Activated CD8-positive, alpha-beta memory T cell treated with anti-CD3 and anti-CD28 coated beads for 4 hours (primary cell): ENCODE measurements at places on chromosomes 3 and 15.

GRCh38 chr3:141921316-141921715 is 44.9 kb downstream of the ATP1B3 start:
- no peak for DNase-seq

DNA sequence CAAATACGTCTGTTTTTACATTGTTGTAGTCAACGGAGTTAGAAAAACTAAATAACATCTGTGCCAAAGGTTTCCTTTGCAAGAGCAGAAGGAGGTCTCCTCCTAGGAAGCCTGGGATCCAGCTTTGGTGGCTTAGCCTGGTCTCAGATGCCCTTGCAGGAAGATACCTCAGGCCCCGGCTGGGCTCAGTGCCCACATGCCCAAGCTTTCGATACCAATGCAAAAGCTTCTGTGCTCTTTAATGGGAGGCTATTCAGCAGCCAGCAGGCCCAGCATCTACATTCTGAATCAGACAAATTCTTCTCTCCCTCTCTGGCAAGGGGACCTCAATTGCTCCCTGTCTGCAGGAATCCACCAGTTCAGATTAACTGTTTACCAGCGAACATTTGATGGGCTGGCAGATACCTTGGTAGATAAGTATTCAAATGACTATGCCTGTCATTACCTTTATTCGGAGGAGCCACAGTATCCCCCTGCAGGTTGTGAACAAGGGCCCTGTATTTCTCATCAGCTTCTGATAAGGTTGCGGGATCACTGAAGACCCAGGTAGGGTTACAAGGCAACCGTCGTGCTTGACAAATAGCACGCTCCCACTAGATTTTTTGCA is 180.1 kb upstream of the KBTBD8 start:
- no peak for DNase-seq

GRCh38 chr3:10495003-10495402 is 10.4 kb downstream of the ATP2B2 start:
- no peak for DNase-seq

- DNase-seq = no peak
Observed at GRCh38 chr3:17518189-17519059, 224.0 kb downstream of the TBC1D5 start.

GRCh38 chr3:32303977-32304881 is 65.7 kb downstream of the CMTM8 start:
- no peak for DNase-seq

DNA sequence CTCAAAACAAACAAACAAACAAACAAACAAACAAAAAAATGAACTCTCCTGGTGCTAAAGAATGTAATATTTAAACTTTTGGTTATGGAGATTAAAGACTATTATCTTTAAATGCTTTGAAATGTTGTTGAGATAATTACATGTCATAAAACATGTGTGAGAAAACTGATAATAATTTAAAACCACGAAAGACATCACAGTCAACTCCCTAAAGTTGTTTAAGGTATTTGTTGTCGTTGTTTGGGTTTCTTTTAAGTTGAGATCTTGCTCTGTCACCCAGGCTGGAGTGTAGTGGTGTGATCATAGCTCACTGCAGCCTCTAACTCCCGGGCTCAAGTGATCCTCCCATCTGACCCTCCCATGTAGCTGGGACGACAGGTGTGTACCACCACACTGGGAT is 12.0 kb downstream of the EFCAB12 start:
- no peak for DNase-seq

DNA sequence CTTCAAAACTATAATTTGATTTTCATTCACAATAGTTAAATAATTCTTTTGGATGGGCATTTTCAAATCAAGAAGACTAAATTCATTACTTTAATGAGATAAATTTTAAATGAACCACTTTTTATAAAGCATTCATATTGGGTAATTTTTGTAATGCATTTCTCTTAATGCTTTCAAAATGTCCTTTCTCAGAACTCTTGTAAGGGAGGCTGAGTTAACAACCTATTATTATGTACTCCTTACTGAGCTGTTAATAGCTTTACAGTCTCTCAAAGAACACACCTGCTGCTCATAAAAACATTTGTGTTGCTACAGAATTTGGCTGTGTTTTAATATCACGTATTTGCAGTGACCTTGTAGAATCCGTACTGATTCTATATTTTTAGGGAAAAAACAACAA is 334.0 kb upstream of the ARL6 start:
- DNase-seq = no peak

DNA sequence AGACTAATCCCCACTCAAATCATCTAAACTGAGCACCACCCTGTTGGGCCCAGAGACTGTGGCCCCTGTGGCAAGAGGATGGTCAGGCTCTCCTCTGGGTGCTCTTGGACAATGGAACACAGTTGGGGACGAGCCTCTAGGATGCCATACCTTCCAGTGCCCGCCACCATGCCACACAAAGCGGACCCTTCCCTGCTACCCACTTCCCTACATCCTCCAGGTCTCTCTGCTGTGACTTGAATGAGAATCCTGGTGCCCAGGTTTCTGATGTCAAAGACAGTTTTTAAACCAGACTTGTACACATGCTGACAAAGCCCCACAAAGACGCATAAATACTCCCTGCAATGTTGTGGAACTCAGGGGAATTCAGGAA is 4.7 kb downstream of the CCDC51 start:
- no peak for DNase-seq

- no peak for DNase-seq
Observed at GRCh38 chr3:112967828-112968227, 7.1 kb downstream of the CD200R1 start.

GRCh38 chr3:54957711-54958110 is 29.9 kb upstream of the LRTM1 start:
- DNase-seq = no peak

DNA sequence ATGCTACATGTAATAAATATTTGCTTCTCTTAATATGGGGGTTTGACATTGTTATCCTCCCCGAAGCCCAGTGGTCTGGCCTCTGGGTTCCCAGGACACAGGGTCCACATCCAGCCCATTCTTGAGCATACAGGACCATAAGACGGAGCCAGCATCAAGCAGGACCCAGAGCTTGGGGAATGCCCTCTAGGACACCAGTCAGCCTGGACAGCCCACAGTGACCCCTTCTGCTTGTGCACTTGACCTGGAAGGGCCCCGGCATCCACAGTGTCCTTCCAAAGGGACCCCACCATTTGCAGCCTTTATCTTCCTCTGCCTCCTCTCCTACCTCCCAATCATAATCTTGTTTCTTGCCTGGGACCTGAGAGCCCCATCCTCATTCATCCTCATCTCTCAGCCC is 46.2 kb upstream of the IREB2 start:
- DNase-seq = no peak

GRCh38 chr3:22982981-22983587 is 220.0 kb upstream of the UBE2E2 start:
- DNase-seq = no peak

DNA sequence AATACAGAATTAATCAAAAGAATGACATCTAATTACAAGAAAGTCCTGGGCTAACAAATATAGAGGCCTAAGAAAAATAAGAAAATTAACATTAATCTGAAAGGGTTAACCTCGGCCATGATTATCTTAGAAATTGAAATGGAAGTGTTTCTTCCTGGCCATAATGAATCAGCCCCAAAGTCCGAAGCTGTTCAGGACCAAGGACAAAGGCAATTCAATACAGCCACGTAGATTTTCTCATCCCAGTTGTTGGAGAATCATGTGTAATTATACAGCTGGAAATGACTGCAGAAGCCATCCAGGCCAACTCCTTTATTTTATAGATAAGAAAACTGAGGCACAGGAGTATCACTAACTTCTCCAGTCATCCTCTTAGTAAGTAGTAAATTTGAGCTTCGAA is 38.0 kb upstream of the GBE1 start:
- DNase-seq = no peak

DNA sequence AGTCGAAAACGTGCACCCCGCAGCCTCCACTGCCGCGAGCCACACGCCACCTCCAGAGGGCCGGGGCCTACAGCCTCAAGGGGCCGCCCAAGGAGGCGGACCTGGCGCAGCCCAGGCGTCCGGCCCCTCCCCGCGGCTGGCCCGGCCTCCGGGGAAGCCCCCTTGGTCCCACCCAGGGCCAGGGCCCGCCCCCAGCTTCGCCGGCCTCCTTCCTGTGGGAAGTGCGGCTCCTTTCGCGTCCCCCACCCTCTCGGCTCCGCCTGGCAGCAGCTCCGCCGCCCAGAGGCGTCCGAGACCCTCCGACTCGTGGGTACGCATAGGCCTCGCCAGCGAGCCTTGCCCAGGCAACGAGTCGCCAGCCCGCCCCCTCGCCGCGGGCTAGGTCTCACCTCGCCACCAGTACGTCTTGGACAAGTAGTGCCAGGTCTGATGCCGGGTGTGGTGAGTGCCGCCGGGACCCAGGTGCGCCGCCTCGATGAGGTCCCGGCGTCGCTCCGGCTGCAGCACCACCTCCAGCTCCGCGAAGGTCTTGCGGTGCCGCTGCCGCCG is 642 bp downstream of the ZBTB11 start:
- DNase-seq = peak; percentile 91

DNA sequence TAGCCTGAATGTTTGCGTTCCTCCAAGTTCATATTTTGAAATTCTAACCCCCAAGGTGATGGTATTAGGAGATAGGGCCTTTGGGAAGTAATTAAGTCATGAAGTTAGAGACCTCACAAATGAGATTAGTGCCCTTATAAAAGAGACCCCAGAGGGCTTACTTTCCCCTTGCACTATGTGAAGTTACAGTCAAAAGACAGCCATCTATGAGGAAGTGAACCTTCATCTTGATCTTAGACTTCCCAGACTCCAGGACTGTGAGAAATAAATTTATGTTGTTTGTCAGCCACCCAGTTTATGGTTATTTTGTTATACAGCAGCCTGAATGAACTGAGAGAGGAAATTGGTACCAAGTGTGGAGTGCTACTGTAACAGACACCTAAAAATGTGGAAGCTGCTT is 74.4 kb downstream of the DAPK2 start:
- no peak for DNase-seq

DNA sequence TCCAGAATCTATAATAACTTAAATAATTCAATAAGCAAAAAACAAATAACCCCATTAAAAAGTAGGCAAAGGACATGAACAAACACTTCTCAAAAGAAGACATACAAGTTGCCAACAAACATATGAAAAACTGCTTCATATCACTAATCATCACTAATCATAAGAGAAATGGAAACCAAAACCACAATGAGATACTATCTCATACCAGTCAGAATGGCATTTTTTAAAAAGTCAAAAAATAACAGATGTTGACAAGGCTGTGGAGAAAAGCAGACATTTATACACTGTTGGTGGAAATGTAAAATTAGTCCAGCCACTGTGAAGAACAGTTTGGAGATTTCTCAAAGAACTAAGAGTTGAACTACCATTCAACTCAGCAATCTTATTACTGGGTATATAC is 19.5 kb upstream of the ZMAT3 start:
- no peak for DNase-seq

DNA sequence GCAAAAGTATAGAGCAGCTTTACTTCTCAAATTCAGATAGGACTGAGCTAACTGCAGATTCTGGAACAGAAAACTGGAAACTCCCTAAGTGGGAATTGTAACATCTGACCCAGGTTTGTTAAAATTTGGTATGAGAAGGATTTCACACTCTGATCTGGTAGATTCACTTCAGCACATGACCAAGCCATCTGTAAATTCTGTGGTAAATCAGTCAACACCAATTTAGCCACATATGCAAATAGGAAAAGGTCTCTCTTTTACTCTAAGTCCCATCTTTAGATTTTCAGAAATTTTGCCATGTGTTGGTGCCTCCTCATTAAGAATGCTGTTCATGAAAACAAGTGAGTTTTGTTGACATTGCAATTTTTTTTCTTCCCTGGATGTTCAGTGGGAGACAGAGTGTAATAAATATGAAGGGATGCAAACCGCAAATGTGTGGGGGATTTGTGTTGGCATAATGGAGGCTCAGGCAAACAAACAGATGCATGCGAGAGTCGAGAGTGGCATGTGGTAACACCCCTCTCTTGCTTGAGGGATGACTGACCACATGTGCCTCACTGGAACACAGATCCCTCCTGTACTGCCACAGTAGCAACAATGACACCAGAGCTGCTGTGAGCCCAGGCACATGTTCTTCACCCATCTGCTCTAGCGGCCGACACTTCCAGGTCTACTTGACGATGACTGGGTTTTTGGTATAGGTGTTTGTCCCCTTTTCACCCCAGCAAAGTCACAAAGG is 146.6 kb downstream of the FEZF2 start:
- no peak for DNase-seq

DNA sequence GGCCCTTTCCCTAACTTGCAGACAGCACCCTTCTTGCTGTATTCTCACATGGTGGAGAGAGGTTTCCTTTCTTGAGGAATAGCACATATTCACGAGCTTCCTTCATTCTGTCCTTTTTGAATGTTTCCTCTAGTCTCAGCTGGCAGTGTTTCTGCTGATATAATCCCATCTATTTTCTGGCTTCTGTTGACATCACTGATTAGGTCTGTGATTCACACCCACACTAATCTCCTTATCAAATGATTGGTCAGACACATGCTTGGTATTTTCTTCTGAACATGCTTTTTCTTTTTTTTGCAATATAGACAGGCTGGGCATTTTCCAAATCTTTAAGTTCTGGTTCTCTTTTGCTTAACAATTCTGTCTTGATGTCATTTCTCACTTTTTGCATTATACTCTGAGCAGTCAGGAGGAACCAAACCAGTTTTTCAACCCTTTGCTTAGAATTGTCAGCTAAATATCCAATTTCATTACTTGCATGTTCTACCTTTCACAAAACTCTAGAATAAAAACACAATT is 65.4 kb downstream of the OXSM start:
- no peak for DNase-seq

GRCh38 chr15:90552162-90552928 is 22.6 kb downstream of the CRTC3 start:
- no peak for DNase-seq

GRCh38 chr15:58631319-58631718 is 118.2 kb downstream of the ADAM10 start:
- no peak for DNase-seq

DNA sequence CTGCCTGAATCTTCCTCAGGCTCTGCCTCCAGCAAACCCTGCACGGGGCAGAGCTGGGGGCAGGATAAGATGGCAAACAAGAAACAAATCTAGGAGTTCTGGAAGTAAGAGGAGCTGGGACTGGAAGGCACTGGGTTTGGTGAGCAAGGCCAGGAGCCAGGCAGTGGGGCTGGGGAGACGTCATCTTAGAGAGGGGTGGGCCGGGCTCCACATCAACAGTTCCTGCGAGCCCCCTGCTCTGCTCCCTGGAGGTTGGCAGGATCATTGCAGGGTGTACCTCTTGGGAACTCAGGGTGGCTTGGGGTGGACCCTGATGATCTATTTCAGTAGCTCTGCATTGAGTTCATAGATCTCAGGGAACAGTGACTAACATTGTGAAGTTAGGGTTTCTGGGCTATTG is 87.3 kb upstream of the PRR23E start:
- no peak for DNase-seq

DNA sequence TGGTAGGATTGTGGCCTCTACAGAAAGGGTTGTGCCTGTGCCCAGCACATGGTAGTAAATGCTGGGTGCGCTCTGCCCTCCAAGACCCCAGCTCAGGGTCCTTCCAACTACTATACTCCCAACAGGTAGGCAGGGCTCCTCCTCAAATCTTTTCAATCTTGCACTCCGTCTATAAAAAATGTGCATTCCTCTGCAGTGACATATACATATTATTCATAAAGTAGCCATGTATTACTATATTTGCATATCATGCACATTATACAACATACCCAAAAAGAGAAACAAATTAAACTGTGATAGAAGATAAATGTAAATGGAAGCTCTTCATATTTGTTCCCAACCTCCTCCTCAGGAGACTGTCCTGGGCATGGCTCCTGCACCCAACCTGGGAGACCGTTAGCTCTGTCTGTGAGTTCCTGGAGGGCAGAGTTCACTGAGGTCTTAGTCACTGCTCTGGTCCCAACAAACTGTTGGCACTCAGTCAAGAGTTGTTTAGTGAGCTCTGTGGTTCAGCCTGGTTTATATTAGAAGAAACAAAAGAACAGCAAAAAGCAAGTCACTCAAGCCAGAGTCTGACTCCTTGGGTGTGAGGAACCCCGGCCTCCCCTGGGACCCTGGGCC is 47.7 kb upstream of the GRIP2 start:
- no peak for DNase-seq
